ENCODE measurements at places on chromosomes 3 and 15.
A peak's percentile ranks its signal among the peaks of the same experiment; 100 is the strongest.

GRCh38 chr3:72375237-72376076, 472.8 kb downstream of the SHQ1 start:
- DNase-seq: peak; percentile 16

GRCh38 chr15:81899730-81900129, 146.1 kb downstream of the MEX3B start:
- DNase-seq: no peak

DNA sequence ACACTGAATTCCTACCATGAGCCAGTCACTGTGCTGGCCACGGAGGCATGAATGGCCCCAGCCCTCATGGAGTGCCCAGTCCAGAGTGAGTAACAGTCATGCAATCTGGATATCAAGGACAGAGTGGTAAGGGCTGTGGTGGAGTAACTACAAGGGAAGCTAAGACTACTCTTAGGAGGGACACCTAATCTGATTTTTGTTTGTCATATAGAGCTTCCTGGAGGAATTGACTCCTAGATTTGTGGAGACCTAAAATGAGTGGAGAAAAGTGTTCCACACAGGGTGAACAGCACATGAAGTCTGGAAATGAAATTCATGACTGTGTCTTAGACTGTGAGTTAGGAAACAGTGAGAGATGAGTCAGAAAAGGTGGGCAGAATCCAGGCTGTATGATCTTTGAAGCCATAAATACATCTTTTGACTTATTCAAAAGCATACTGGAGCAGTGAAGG, 219.9 kb downstream of the NFKBIZ start:
- no peak for DNase-seq

GRCh38 chr3:174132421-174133042, 726.6 kb upstream of the NAALADL2 start:
- no peak for DNase-seq

DNA sequence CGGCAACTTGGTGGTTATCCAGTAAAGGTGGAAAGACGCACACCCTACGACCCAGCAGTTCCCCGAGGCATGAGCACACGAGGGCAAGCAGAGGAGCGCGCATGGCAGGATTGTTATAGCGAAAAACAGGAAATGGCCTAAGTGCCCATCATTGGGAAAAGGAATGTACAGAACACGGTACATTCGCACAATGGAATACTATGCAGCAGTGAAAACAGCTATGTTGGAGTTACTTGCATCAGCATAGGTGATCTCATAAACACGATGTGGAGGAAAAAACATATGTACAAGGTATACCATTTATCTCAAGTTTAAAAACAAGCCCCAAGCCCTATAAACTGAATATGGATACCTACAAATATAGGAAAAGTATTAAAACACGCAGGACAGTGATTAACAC, 6.7 kb upstream of the LINGO1 start:
- DNase-seq: no peak

- DNase-seq: no peak
Measured at GRCh38 chr15:80804970-80805495, 25.9 kb downstream of the CEMIP start.

DNA sequence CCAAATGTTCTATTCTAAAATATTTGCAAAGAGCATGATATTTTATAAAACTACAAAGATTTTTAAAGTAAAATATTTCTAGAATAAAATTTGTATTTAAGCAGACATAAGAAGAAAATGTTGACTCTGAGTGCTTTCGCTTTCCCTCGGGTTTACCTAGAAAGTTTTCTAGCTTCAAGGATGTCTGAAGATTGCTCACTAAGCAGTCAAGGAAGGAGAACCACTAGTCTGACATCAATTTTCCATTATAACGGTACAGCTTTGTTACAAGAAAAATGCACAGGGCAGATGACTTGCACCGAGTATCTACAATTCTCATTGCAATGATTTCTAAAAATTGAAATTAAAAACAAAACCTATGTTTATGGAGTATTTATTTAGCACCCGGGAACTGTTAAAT, 14.2 kb downstream of the GPR15 start:
- no peak for DNase-seq

GRCh38 chr3:33060609-33061337, 36.2 kb downstream of the GLB1 start:
- no peak for DNase-seq

- DNase-seq: no peak
Measured at GRCh38 chr15:91821458-91821857, 32.0 kb upstream of the SLCO3A1 start.

- DNase-seq: peak; percentile 1
Measured at GRCh38 chr3:87145553-87145952, 81.6 kb upstream of the CHMP2B start.

- no peak for DNase-seq
Measured at GRCh38 chr3:164486150-164486549, 592.1 kb downstream of the SI start.

DNA sequence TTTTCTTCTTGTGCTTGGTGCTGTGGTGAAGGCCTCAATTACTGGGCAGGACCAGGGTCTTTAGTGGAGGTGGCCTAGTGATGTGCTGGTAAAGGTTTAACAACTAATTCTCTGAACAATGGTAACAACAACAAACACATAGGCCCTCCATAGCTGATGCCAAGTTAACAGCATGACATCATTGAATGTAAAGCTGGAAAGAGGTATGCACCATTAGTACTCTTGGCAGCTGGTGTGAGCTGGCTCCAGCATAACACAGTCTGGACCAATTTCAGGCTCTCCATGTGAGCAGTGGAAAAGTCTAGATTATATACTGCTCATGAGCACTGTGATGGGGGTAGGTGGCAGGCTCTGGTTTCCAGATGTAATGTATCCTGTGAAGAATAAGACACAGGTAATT, 61.8 kb downstream of the SLC7A14 start:
- DNase-seq: no peak

GRCh38 chr15:31384568-31384967, 57.9 kb downstream of the KLF13 start:
- DNase-seq: no peak

DNA sequence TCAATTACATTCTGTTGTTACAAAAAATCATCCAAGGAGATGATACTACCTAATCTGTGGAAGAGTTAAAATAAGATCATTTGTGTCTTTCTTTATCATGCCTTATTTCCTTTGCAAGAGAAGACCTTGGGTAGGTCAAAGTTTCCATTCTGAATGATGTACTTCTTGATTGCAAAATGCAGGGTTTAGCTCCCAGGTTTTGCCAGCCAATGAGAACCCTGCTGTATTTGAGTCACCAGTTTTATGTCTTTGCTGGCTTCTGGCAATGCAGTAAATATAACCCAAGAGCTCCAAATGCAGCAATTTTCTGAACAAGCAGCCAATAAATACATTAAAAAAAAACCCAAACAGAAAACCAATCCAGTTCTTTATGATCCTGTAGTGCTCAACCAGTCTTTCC, 204.9 kb downstream of the CADPS start:
- no peak for DNase-seq

DNA sequence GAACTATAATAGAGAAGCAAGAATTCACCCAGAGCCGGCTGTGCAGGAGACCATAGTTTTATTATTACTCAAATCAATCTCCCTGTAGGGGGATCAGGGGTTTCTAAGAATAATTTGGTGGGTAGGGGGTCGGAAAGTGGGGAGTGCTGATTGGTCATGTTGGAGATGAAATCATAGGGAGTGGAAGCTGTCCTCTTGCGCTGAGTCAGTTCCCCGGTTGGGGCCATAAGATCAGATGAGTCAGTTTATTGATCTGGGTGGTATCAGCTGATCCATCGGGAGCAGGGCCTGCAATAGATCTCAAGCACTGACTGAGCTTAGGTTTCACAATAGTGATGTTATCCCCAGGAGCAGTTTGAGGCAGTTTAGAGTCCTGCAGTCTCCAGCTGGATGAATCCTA, 97.0 kb upstream of the SNRPN start:
- DNase-seq: no peak

DNA sequence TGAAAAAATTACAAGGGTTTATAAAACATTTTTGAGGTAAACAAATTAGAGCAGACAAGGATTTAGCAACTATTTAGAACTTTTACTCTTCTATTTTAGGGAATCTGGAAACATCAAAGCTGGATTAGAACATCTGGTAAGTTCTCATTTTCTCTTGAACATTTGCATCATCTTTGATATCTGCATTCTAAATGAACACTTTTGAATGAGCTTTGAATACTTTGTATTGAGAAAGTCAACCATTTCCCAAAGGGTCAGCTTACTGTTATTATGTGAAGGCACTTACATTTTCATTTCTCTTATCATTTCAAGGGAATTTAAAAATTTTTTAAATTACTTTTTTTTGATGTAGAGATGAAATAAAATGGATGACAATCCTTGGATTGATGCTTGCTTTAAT, 188.1 kb downstream of the RSRC1 start:
- DNase-seq: no peak

DNA sequence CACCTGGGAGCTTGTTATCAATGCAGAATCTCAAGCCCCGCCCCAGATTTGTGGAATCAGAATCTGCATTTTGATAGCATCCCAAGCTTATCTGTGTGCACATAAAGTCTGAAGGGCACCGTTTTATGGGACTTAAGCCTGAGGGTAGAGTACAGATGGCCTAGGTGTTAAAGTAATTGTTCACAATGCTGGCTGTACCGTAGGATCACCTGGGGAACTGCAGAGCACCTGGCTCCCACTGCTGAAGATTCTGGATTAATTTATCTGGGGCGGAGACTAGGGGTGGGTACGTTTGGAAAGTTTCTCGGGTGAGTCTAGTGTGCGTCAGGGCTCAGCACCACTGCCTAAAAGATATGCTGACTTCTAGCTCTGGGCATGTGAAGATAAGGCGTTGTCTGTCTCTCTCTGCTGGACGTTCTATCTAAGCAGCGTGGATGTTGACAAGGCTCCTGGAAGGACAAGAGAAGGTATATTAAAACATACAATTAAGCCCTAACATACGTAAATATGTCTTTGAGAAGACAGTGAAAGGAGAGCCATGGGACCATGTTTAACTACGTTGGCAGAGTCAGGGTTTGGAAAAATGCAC, 63.2 kb upstream of the RASGRP1 start:
- no peak for DNase-seq

Data from GM12891 (cell line).